ENCODE measurements at places on chromosomes 5 and 9.

DNA sequence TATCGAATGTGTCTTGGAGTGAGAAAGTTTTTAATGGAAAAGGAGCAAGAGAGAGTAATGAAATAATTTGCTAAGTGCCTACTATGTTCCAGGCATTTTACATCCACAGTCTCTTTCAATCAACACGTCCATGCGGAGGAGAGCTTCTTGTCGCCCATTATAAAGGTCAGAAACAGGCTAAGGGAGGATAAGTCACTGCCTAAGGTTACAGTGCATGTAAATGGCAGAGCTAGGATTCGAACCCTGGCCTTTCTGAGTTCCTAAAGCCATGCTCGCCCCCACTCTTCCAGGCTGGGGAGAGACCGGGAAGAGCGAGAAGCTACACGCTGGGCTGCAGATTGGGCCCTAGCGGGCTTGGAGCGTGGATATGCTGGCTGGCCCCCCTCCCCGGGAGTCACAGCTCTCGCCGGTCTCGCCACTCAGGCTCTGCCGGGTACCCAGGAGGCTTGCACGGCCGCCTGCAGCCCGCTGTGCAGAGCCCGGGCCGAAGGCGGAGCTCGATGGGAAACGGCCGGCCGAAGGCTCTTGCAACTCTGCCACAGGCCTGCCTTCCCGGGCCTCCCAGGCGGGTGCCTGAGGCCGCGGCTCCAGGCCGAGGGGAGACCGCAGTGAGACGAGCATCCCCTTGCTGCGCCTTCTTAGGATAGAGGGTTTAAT, 775 bp upstream of the LHX2 start:
- DNase-seq = no peak

DNA sequence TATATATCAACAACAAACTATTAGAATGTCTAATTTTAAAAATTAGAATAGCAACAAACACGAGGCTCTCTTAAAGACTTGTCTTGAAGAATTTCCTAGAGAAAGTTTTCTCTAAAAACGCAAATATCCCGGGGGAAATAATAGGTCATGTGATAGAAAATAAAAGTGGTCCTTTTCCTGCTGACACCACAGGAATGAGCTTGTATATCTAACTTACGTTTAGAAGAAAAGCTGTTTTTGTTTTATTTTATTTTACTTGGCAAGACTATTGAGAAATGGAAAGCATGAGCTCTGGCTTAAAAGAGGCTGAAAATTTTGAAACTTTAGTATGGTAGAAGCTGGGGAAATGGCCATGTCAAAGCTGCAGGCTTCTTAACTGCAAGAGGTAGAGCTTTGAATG, 465.0 kb downstream of the AGTPBP1 start:
- DNase-seq = no peak

DNA sequence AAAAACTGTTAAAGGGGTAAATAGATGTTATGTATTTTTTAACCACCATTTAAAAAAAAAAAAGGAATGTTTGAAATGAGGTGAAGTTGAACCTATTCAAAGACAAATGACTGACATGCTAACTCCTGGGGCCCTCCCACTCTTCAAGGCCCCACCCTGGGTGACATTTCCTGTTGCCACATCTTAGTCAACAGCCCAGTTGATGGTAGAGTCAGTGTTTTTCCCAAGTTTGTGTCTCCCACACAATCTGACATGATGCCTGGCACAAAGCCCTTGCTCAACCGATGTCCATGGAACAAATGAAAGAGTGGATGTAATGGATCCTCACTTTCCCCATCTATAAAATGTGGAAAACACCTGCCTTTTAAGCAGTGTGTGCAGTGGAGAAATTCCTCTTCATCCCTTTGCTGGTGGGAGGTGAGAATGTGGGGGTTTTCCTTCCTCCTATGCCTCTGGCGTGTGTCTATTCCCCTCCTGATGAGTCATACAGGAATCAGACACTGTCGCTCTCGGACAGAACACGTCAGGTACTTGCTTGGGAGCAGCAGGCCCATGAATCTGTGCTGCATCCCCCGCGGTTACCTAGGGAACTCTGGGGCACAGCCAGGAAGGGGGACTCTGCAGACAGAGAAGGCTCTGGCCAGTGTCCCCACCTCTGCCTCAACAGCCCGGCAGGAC, 13.7 kb upstream of the ADRA1B start:
- no peak for DNase-seq

- DNase-seq = no peak
These were observed 11.8 kb upstream of the EXOC3 start for GRCh38 chr5:431001-431710.

- peak; percentile 5 for DNase-seq
These were observed 46.4 kb upstream of the STK32A start for GRCh38 chr5:147188200-147189108.

- no peak for DNase-seq
These were observed 7.5 kb upstream of the REEP5 start for GRCh38 chr5:112929336-112930081.

DNA sequence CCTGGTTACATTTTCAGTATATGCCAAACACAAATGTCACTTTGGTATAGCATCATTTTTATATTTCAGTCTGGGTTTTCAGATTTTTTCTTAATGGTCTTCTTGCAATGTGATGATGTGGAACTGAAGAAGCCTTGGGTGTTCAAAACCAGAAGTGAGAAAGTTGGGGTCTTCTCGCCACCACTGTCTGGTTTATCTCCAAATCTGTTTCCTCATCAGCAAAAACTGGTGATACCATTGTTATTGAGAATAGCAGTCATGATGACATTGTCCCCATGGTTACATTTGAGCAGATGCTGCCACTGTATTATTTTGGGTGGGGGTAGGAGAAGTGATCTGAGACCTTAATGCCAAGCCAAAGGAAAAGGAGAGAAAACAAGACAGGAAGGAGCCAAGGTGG, 85.9 kb upstream of the MAP3K1 start:
- no peak for DNase-seq

DNA sequence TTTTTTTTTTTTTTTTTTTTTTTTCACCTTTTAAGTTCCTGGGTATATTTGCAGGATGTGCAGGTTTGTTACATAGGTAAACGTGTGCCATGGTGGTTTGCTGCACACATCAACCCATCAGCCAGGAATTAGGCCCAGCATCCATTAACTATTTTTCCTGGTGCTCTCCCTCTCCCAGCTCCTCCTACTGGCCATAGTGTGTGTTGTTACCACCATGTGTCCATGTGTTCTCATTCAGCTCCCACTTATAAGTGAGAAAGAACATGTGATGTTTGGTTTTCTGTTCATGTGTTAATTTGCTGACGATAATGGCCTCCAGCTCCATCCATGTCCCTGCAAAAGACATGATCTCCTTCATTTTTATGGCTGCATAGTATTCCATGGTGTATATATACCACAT, 350.5 kb downstream of the MAN2A1 start:
- DNase-seq = no peak

DNA sequence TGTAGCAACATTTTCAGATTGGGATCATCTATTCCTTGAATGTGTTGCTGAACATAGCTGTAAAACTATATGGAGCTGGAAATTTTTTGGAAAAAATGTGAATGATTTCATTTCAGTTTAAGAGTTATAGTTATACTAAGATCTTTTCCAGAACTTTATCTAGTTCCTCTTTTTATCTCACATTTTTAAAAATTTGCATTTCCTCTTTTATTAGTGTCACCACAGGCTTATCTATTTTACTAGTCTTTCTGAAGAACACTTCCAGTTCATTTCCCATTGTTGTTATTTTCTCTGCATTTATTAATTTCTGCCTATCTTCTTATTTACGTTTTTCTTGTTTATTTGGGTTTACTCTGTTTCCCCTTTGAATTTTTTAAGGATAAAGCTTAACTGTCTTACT, 46.0 kb upstream of the FSTL4 start:
- no peak for DNase-seq

DNA sequence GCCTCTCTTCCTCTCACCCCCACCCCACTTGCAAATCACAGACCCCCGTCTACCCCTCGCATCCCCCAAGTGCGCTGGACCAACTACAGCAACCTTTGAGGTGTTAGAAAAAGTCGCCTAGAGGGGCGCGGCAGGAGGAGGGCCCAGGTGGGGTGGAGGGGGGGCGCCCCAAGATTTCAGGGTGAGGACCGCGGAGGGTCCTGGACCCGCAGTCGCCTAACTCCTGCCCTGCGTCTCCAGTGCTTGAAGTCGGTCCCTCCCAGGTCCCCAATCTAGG, 379 bp upstream of the EGFLAM start:
- DNase-seq = no peak

DNA sequence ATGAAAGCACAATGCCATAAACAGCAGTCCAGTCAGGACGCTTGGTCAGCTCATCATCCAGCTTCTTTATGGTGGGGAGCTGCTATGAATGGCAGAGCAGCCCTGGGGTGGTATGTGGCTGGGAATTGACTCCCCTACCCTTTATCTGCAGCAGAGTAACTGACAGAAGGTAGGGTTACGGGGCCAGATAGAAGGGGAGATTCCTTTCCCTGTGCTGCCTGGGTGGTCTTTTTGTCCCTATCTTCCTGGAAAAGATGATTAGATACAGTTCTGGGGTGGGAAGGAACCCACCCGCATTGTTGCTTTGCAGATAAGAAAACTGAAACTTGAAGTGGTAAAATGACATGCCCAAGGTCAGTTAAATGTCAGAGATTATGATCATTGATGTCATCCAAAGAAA, 405.5 kb downstream of the ARHGEF28 start:
- no peak for DNase-seq

- DNase-seq = no peak
These were observed 2123.7 kb upstream of the C9orf72 start for GRCh38 chr9:29697011-29697410.

- DNase-seq = no peak
These were observed 69.0 kb upstream of the GRAMD2B start for GRCh38 chr5:126354012-126354857.

DNA sequence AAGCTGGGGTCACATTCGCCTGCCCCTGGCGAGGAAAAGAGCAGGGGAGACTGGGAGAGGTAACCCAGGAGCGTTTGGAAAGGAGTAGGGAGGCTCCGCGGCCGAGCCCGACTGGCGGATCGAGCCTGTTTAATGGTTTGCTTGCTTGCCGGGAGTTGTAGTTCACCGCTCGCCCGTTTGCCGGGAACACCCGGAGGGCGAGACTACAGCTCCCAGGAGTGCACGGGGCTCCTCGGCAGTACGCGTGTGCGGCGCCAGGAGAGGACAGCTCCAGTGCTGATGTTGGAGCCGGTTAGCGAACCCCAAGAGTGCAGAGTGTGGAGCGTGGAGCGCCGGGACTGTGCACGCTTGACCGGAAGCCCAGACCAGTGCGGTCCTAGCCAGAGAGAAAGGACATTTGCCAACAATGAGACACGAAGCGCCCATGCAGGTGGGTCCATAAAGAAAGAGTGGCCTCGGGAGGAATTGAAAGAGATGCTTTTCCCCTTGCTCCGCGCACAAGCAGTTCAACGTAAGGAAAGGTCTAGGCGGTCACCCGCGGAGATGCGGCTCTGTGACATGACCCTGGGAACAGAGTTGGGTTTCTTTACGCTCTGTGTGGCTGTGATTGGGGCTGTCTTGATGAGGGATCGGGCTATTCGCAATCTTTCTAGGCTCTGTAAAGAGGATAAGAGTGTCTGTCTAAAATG, at the start of gene RAB3C:
Gene RAB3C, plus strand, starts transcription at position 273 of the 689 bp plus-strand sequence. Its CDS starts 134 bp downstream, at position 407.
- DNase-seq = no peak

- no peak for DNase-seq
These were observed 89.7 kb downstream of the KCNT1 start for GRCh38 chr9:135791431-135792267.

DNA sequence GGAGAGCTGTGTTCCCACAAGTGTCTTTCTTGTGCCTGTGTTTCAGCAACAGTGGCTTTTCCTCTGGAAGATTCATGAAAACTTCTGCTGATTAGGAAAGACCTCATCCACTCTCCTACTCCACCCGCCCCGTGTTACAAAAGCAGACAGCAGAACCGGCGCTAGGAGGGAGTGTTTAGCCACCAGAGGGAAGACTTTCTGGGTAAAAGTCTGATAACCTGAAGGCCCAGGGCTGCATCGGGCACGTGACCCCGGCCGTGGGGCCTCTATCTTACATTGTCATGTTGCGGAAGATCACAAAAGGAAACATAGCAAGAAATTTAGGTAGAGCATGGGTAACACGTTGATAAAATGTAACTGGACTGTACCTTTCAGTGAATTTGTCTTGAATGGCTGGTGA, 32.0 kb upstream of the DMRT2 start:
- no peak for DNase-seq

GRCh38 chr9:92312887-92313623, 12.1 kb downstream of the NOL8 start:
- DNase-seq = no peak

DNA sequence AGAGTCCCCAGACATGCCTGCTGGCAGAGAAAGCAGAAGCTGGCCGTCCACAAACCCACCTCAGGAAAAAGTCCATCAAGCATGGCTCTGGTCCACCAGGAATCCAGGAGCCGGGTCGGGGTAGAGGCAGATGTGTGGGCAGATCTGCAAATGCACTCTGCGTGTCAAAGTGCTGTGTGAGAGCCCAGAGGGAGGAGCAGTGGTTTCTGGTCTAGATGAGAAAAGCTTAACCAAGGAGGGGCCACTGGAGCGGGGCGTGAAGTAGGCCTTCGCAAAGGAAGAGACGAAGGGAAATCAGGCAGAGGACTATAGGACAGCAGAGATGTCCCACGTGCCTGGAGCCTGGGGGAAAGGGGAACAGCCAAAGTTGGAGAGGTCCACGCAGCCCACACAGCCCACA, 40.0 kb downstream of the TTLL11 start:
- DNase-seq = no peak

DNA sequence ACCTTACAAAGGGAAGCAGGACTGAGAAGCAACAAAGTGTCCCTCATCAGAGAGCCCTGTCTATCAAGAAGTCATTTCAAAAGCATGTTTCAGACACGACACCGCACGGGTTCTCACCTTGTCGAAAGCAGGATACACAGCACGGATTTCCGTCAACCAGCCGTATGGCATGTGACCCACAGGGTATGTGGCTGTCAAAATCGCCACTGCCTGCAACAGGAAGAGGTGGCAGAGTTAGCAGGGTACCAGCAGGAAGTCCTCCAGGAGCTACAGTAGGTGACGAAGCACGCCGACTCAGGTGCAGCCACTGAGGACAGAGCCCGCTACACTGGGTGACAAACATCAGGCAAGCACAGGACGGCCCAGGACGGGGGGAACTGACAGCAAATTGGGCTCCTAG, 81.2 kb downstream of the OTULIN start:
- peak; percentile 6 for DNase-seq

DNA sequence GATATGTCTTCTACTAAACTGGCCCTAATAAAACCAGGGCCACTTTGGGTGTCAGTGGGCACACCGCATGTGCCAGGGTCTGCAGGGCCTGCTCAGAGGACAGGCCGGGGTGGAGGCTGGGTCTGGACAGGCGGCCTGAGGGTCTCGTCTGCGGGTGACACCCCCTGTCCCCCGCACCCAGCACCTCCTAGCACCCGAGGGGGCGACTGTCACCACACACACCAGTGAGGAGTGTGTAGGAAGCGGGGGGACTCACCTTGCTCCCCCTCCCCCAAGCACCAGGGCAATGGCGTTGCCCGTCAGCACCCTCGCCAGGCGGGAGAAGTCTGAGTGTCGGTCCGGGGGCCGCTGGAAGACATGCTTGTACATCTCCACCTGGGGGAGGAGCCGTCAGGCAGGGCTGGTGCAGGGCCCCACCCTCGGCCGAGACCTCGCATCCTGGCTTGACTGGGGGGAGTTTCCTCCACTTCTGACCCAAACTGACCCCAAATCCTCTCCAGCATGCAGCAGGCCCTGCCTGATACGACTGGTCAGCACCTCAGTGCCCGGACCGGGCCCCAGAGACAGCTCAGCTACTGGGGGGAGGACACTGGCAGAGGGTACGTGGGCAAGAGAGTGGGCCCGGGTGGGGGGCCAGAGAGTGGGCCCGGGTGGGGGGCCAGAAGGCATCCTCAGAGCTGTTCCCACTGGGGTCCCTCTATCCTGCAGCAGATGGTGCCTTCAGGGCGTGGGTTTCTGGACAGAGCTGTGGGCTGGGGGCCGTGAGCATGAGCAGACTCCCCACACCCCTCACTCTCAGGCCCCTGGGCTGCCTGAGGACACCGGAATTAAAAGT, 18.9 kb upstream of the NSMF start:
- DNase-seq = no peak

Measured in activated CD8-positive, alpha-beta memory T cell treated with anti-CD3 and anti-CD28 coated beads for 4 hours (primary cell).